ENCODE measurements at places on chromosomes 13 and 19.

GRCh38 chr19:14519860-14520407 lies 1.7 kb upstream of the DNAJB1 start:
- no peak for DNase-seq

DNA sequence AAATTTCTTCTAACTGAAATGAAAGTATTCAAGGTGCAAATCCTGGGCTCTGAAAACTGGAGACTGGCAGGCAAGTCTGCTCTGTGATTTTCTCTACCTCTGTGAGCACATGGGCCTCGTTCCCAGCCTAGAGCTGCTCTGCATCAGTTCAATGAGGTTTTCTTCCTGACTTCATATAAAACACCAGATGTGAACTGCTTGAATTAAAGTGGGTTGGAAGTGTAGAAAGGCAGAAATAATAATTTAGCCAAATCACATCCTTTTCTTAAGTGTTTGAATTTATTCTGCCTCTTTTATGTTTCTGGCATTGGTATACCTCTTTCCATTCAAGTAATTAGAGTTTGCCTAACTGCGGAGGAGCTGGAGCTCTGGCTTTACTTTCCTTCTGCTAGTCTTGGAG lies 540.8 kb downstream of the OLFM4 start:
- no peak for DNase-seq

- DNase-seq: no peak
Observed at GRCh38 chr13:61084988-61085387, 330.7 kb downstream of the PCDH20 start.

- DNase-seq: no peak
Observed at GRCh38 chr13:48564056-48564455, 31.2 kb upstream of the RCBTB2 start.

DNA sequence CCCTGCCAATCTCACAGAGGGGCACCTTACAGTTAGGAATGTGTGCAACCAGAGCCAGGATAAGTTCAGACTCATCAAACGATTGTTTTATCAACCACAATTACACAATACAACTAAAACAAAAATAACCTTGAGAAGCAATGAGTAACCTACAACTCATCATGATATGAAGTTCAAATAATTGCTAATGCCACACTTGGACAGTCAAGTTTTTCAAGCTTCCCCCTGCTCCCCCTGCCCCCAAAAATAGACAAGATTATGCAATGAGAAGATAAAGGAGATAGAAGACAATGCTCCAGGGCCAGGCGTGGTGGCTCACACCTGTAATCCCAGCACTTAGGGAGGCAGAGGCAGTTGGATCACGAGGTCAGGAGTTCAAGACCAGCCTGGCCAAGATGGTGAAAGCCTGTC lies 13.6 kb upstream of the KPNA3 start:
- no peak for DNase-seq

GRCh38 chr13:98327371-98328270 lies 150.6 kb upstream of the RNF113B start:
- DNase-seq: no peak

GRCh38 chr19:39304701-39305571 lies 8.7 kb downstream of the IFNL1 start:
- DNase-seq: no peak

All from vagina (tissue), 2 donors.